ENCODE measurements at places on chromosomes 11 and 22.

DNA sequence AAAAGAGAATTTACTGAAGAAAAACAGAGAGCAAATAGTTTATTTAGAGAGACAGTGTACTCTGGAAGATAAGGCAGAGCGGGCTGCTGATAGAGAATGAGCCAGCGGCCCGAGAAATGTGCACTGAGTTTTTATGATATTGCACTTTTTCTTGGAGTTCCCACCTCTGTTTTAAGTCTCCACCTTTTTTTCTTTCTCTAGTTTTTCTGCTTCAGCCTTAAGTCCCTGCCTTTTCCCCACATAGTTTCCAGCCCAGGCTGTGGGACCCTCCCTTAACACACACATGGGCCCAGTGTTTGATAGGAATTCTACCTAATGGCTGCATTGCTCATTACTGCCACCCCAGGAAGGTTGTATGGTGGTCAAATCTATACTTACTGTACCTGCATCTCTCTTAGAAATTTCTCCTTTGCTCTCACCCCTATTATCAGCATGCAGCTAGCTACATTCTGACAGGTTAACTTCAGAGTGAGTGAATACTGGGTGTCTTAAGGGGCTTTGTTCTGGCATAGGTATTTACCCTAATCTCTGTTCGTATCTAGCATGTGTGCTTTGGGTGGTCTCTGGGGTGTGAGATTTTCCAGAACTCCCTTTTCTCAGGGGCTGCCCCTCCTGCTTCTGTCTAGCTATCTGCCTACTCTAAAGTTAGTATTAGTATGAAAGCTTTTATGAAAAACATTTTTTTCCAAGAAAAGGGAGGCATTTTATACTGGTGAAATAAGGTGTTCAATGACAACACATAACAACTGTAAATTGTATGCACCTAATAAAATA lies 127.3 kb upstream of the TOP3B start:
- no peak for DNase-seq

GRCh38 chr11:19903620-19904069 lies 191.0 kb downstream of the NAV2 start:
- DNase-seq: peak; percentile 57

- peak; percentile 43 for DNase-seq
Measured at GRCh38 chr22:50118557-50119168, 28.9 kb downstream of the MOV10L1 start.

DNA sequence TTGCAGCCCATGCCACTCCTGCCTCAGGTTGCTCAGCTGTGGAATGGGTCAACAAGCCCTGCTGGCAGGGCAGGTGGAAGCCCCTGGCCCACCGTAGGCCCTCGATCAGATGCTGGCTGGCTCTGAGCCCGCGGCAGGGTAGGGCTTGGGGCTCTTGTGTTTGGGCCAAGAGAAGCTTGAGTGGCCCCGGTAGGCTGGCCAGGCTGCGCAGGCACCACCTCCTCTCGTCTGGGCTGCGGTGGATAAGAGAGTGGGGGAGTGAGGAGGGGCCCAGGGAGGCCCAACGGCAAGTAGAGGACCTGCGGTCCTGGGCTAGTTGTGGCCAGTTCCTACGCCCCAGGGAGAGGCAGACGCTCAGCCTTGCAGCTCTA lies 115.2 kb downstream of the CEP164 start:
- DNase-seq: no peak

GRCh38 chr11:46801694-46802470 lies 44.2 kb downstream of the CKAP5 start:
- no peak for DNase-seq

GRCh38 chr11:117679461-117679860 lies 117.6 kb downstream of the DSCAML1 start:
- DNase-seq: no peak

- DNase-seq: no peak
Measured at GRCh38 chr11:58466293-58466692, 24.3 kb upstream of the OR5B12 start.

DNA sequence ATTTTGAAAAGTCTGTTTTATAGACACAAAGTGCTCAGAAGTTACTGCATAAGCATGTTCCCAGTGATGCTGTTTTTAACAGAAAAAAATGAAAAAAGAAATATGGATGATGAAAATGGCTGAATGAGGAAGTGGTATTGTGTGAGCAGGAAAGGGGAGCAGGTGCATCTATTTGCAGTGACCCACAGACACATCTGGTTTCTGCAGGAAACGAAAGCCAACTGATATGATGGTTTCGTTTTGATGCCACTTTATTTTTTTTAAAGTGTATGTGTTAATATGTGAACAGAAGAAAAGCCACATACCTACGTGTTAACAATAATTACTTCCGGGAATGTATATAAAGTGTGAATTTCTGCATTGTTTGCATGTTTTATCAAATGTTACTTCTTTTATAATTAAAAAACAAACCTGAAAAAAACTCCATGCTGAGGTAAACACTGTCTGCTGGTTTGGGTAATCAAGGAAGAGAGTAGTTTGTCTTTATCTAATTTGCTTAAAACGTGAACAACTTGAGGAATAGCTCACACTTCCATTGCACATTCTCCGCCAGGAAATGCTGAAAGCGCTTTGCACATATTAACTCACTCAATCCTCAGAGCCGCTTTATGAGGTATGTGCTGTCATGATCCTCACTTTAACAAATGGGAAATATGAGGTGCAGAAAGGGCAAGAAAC lies 1335.9 kb downstream of the TBC1D22A start:
- DNase-seq: no peak

DNA sequence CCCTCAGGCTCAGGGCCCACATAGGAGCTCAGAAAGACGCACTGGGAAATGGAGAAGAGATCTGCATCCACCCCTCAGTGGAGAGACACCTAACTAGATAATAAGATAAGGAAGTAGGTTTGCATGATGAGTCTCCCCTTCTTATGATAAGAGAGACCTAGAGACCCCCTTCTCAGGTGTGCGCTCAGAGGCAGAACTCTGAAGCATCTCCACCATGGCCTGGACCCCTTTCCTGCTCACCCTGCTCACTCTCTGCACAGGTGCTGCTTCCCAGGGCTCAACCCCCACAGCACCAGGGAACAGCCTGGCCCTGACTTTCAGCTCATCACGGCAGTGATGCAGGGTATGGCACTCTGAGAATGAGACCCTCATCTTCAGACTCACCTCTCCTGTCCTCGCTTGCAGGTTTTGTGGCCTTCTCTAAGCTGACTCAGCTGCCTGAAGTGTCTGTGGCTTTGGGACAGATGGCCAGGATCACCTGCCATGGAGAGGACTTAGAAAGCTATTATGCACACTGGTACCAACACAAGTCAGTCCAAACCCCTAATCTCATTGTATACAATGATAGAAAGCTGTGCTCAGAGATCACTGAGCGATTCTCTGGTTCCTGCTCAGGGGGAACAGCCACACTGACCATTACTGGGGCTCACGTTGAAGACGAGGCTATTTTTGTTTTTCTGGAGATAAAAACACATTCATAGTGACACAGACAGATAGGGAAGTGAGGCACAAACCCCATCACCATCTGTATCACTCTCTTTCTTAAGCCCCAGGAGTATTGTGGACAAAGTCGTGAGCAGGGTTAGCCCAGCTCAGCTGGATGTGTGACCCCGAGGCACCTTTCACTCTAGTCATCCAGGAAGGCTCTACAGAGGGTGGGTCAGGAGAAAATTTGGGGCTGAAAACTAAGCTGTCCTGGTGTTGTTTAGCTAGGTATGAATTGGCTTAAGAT lies 29.7 kb upstream of the IGLL5 start:
- DNase-seq: no peak

- no peak for DNase-seq
Measured at GRCh38 chr11:119342362-119343130, 1.9 kb upstream of the C1QTNF5 start.

DNA sequence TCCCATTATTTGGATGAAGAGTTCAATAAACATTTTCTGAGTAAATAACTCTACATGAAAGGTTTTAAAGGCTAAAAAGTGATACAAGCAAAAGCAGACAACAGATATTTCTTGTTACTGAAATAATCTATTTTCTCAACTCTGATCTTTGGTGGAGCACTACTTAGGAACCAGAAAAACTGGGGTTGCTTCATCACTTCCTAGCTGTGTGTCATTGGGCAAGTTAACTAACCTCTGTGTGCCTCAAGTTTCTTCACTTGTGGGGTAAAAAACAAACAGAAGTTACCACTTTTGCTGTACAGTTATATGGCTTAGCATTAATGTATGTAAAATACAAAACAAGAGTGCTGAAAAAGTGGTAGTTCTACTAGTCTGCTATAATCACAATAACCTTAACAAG lies 5.6 kb downstream of the MAPK1 start:
- DNase-seq: no peak

All from stromal cell of bone marrow (primary cell).